Mesenteric fat pad (tissue), 1 donor: ENCODE measurements at places on chromosomes 5 and 9.

DNA sequence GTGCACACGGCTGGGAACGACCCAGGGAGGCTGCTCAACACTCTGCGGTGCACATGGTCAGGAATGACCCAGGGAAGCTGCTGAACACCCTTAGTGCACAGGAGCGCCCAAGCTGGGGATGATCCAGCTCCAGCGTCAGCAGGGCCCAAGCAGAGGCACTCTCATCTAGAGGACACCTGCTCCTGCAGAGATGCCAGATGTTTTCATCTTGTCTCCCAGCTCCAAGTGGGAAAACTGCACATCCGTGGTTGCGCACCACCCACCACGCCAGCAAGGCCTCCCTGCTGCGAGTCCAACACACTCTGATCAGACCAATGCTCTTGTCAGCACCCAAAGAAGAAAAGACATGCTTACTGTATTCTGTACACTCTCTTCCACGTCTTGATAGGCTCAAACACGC is 34.1 kb downstream of the UBE2QL1 start:
- no peak for DNase-seq

DNA sequence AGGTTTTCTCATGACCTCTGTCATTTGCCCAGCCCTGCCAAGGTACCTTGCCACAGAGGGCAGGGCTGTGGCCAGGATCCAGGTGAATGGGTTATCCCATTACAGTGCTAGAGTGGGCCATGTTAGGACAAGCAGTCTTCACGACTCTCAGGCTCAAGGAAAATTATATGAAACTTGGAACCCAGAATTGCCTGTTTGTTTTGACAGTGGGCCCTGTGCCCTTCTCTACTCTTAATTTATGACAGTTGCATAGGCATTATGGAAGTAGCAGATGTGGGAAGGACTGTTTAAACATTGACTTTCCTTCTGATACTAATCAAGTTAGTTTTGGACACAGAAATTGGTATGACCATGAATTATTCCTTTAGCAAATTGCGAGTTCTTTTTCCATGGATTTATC is 41.7 kb downstream of the ITGA2 start:
- DNase-seq = no peak

DNA sequence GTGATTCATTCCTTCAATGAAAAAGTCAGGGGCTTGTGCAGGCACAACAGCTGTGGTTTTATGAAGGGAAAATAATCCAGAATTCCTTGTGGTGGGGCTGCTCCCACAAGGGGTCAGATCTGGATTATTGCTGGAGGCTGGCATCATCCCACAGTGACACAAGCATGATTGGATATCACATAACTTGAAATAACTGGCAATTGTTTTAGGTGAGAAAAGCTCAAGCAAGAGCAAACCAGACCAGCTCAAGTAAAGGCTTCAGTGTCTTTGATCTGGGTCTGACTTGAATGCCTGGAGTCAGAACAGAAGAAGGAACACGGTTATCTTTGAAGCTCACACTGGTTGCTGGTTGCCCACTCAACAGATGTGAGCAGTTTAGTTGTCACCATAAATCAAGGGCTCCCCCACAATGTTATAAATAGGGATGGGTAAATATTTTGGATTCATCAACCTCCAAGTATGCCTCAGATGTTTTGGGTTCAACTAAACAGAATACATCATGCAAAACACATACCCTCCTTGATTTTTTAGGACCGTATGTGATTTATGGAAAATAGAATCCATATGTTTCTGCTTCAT is 3.1 kb upstream of the ZNF474 start:
- no peak for DNase-seq

DNA sequence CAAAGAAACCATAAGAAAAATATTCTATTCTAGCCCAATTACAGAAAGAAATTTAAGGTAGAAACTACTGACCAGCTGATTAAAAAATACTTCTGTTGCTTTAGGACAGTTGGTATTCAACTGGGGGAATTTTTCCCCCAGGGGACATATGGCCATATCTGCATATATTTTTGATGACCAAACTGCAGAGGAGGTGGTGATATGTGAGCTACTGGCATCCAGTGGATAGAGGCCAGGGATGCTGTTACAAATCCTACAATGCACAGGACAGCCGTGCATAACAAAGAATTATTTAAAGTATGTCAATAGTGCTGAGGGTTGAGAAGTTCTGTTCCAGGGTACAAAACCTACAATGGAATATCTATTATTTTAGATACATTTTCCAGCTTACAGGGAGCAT is 24.0 kb downstream of the ZFR start:
- no peak for DNase-seq

- no peak for DNase-seq
Measured at GRCh38 chr5:132417010-132417439, 47.5 kb downstream of the SLC22A5 start.

- no peak for DNase-seq
Measured at GRCh38 chr5:148491015-148491792, 107.4 kb downstream of the FBXO38 start.

GRCh38 chr5:34686762-34687268 is 30.7 kb downstream of the RAI14 start:
- no peak for DNase-seq

DNA sequence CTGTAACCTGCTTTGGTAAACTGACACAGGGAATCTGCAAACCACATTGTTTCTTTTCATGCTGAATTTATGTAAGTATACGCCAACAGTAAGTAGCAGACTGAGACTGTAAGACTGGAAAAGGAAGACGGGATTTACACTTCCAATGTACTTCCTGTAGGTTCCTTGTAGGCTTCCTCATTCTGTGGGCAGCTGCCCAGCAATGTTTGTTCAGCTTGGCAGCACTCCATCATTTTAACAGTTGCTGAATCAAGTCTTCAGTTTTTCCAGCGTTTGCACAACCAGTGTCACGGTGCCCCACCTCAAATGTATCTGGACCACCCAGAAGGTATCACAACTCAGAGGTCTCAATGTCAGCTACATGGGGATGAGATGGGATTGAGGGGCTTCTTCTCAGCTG is 232.6 kb downstream of the PRDM9 start:
- no peak for DNase-seq

DNA sequence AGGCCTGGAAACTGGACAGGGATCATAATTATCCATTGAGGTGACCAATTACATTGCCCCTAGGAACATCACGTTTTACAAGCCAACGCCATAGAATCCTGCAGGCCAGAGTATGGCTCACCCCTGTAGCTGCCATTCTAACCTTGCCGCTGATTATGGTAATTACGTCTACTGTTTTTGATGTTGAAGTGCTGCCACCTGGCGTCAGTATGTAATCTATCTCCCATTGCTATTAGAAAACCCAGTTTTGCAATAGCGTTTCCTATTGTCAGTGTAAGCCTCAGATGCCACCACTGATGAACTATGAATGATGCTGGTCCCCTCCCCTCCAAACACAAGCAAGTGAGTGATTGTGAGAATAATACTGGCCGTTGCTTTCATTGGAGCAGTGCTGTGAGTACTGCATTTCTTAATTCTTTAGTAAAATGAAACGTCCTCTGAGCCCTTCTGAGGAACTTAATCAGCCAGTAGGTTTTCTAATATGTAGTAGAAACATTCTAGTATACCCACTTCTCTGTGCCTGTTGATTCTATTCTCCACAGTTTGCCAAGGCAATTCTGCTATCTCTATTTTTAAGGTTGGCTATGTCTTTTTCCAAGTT is 100.5 kb upstream of the NMUR2 start:
- DNase-seq = no peak

GRCh38 chr5:6489643-6490185 is 41.1 kb downstream of the UBE2QL1 start:
- no peak for DNase-seq

DNA sequence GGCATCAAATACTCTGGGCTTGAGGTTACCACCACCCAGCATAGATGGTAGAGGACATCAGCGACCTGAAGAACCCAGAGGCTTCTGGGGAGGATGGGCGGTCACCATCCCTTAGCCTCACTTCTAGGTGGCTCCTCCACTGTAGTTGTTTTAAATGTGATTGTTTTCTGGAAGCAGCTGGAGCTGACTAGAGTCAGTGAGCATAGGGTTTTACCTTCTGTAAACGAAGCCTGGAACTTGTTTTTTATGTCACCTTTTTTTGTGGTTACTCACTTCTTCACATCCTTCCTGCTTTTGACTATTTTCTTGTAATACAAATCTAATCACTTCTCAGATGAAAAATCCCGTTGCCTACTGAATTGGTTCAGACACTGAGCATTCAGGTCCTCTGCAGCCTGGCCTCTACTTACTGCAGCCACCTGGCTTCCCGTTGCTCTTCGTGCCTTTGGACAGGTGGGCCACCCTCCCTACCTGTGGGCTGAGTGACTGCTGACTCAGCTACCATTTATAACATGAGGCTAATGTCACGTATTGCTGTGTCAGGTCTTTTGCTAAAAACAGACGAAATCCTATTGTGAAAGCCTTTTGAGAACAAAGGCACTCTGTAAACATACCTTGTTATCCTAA is 167.8 kb downstream of the MAN2A1 start:
- DNase-seq = no peak

GRCh38 chr9:123948286-123948685 is 18.4 kb upstream of the DENND1A start:
- no peak for DNase-seq

- DNase-seq = no peak
Measured at GRCh38 chr5:132612846-132613245, 45.1 kb upstream of the IL13 start.
